GM23338 (cell line): ENCODE measurements at places on chromosomes 6 and 20.

GRCh38 chr6:10101551-10102252 is 313.2 kb downstream of the TFAP2A start:
- no peak for DNase-seq

DNA sequence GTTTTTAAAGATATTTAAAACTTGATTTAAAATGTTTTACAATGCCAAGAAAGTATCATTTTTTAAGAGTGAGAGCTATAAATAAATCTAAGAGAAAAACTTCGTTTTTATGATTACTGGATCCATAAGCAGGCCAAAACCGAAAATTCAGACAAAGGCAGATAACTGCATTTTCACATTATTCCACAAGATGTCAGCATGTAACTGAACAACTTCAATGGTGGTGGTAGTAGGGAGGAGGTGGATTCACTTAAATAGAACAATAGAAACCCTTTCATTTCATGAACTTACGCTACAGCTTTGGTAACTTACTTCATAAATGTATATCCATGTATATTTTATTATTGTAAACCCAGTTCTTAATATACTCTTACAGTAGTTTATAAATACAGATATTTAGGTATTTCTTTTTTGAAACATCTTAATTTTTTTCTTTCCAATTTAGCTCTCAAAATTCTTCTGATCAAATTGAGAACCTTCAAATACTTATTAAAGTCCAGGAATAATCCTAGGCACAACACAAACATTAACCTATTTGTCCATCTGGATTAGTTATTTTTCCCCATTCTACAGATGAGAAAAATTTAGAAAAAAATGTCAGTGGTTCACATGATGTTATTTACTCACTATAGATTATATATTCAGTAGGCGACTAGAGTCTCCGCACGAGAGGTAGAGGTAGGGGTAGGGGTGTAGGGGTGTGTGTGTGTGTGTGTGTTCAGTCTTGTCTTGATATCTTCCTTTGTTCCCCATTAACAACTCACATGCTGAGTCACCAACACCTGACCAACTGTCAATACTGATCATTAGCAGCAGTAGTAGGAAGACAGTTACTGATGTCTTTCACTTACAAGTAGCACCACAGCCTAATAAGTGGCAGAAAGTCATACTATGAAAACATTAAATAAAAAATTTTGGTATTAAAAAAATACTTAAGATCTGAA is 111.5 kb downstream of the ARHGAP18 start:
- DNase-seq: peak; percentile 80

GRCh38 chr6:133369773-133370272 is 128.7 kb downstream of the EYA4 start:
- DNase-seq: no peak

- DNase-seq: no peak
Measured at GRCh38 chr20:60013296-60014139, 55.3 kb downstream of the CDH26 start.

GRCh38 chr20:41480054-41480770 is 113.6 kb upstream of the EMILIN3 start:
- no peak for DNase-seq
